Mesendoderm (in vitro differentiated cells): ENCODE measurements at places on chromosomes 2 and 18.

DNA sequence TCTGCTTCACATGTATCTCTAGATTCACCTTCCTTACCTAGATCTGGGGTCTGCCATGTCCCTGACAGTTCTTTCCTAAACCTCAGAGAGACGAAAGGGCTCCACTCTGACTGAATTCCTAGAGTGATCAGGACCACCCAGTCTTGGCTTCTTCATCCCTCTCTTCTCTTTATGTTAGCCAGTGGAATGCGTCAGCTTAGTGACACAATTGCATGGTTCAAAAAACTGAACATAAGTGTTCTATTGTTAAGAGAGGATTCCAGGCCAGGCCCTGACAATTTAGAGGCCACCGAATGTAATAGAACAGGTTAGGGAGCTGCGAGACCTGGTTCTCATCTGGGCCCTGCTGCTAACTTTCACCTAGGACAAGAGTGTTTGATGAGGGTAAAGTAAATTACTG lies 10.0 kb downstream of the PRELID3A start:
- no peak overlapping the region for H3K27ac ChIP-seq
- H3K4me1 ChIP-seq, result no peaks in the 10 kb centered on the region
- no peaks in the 10 kb centered on the region for H3K36me3 ChIP-seq
- no peak overlapping the region for H3K4me3 ChIP-seq

DNA sequence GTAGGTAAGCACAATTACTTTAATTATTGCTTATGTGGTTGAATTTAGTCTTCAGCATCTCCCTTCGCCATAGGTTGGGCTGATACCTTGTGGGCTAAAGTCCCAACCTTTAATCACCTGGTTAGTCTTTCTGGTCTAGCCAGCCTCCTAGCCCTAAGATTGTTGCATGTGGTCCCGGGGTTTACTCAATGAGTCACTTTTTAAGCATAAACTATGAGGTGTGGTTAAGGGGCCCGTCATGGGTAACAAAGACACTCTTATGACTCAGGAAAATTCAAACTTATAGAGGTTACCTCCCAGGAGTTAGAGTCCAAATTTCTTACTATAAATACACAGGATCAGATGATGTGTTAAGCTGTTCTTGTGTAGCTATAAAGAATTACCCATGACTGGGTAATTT lies 841.6 kb downstream of the TRIB2 start:
- no peaks in the 10 kb centered on the region for H3K4me1 ChIP-seq
- no peak overlapping the region for H3K4me3 ChIP-seq
- no peaks in the 10 kb centered on the region for H3K36me3 ChIP-seq

DNA sequence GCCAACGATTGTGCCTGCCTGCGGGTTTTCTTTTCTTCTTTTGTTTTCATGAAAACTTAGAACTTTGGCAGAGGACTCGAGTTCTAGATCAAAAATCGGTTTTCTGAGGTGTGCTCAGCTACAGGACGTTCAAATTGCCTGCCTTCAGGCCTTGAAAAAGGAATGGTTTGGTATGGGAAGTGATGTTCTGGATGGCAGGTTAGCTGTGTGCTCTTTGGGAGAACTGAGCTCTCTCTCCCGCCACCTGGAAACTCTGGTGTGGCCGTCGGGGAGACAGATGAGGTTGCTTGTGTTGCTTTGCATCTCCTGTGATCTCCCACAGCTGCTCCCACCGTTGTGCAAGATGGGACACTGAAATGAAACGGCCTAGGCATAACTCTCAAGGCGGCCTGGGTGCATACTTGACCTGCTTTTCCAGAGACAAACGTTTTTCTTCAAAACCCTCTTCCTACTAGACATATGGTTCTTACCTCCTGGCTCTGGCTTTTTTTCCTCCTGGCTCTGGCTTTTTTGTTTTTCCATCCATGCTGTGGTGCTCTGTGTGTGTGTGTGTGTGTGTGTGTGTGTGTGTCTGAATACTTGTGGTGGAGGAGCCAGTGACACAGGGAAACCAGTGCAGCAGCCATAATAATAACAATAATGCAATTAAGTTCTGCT lies 2.0 kb downstream of the FMNL2 start:
- H3K4me1 ChIP-seq, result no peaks in the 10 kb centered on the region
- H3K27ac ChIP-seq, result no peak overlapping the region
- H3K4me3 ChIP-seq, result peak overlapping the region; percentile 52
- no peaks in the 10 kb centered on the region for H3K27me3 ChIP-seq
- no peaks in the 10 kb centered on the region for H3K36me3 ChIP-seq

GRCh38 chr2:12881952-12882351 lies 165.2 kb downstream of the TRIB2 start:
- H3K4me3 ChIP-seq, result no peak overlapping the region
- no peaks in the 10 kb centered on the region for H3K36me3 ChIP-seq
- DNase-seq, result peak; percentile 20
- H3K4me1 ChIP-seq, result no peaks in the 10 kb centered on the region

- no peaks in the 10 kb centered on the region for H3K27me3 ChIP-seq
- no peaks in the 10 kb centered on the region for H3K36me3 ChIP-seq
- H3K4me3 ChIP-seq, result no peak overlapping the region
- H3K27ac ChIP-seq, result peak overlapping the region; percentile 16
- peak; percentile 64 for DNase-seq
- peaks cover 4% of the 10 kb centered on the region for H3K4me1 ChIP-seq
Measured at GRCh38 chr2:117087535-117088291, 726.8 kb upstream of the DDX18 start.
